ENCODE measurements at places on chromosomes 5 and 9.

GRCh38 chr9:92297611-92298010 is 4.1 kb upstream of the IARS1 start:
- no peak for DNase-seq

DNA sequence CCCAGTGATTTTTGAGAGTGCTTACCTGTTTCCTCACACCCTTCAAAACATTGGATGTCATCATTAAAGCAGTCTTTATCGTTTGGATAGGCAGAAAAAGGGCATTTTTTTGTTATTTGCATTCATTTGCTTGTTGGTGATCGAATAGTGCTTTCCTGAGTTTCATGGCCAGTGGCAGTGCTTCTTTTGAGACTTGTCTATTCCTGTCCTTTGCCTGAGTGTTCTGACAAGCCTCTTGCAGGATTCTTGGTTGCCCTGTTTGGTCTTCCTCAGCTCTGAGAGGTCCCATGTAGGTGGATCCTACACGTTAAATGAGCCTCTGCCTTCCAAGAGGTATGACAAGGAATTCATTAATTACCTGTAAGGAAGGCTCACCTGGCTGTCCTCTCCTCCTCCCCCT is 52.8 kb downstream of the DAB2IP start:
- no peak for DNase-seq

- DNase-seq: no peak
Measured at GRCh38 chr5:160434022-160434531, 12.4 kb downstream of the PTTG1 start.

DNA sequence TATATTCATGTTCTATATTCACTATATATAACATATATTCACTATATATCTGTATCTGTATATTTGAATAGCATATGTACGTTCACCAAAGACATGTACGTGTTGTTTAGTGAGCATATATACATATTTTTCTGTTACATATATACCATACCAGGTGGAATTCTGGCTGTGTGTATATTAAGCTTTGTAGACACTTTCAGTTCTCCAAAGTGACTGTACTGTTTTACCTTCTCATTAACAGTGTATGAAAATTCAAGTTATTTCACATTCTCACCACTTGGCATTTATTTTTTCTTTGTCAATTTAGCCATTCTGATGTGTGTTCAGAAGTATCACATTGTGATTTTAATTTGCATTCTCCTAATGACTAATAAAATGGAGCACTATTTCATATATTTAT is 52.2 kb downstream of the DROSHA start:
- DNase-seq: no peak

- no peak for DNase-seq
Measured at GRCh38 chr5:107805824-107806223, 135.1 kb upstream of the EFNA5 start.

GRCh38 chr9:135759676-135760300 is 57.8 kb downstream of the KCNT1 start:
- no peak for DNase-seq

- DNase-seq: no peak
Measured at GRCh38 chr5:145787001-145787400, 48.1 kb downstream of the PRELID2 start.

GRCh38 chr5:170501931-170502330 is 1.9 kb upstream of the KCNIP1 start:
- no peak for DNase-seq

- peak; percentile 2 for DNase-seq
Measured at GRCh38 chr5:72760259-72760658, 56.2 kb upstream of the TNPO1 start.

DNA sequence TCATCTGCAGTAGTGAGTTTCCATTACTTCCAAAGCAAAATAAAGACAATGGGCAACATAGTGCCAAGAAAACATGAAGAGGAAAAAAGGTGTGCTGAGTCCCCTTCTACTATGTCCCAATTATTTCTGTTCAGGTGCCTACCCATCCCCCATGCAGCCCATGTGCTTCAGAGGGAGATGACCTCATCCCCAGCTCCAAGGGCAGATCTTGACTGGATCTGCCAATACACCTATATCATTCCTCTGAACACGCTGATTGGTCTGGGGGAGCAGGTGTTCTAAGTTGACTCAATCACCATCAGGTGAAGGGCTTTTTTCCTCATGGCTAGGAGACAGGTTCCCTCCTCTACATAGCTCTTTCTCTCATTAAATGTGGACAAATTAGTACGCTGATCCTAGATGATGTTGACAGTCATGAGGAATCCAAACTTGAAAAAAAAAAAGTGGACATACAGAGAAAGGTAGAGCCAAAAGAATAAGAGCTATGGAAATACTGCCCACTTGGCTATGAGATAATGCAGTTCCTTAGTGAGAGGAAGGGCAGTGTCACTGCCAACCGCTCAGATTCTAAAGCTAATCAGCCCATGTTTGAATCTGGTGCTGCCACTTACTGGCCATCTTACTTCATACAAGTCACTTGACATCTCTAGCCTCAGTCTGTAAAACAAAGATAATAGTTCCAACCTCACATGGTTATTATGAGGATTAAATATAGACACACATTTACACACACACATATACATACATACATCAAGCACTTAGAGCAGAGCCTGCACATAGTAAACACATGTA is 23.1 kb downstream of the PRELID2 start:
- DNase-seq: no peak
